LHCN-M2 (cell line): ENCODE measurements at places on chromosomes 3 and 15. TPM values are rescaled to one million over a fixed set of nuclear protein-coding genes. Genes with fewer than 3 reads are reported as not detected.

- peak; percentile 77 for DNase-seq
Measured at GRCh38 chr3:23455084-23455483, 252.0 kb downstream of the UBE2E2 start.

GRCh38 chr15:78247911-78248310, 13.5 kb upstream of the ACSBG1 start:
- peak; percentile 21 for DNase-seq

GRCh38 chr3:195048059-195048905, 222.7 kb downstream of the XXYLT1 start:
- DNase-seq: no peak

Gene CCR8
- not detected in 2 replicates for total RNA-seq

Gene GOLGA8N
- total RNA-seq: 2.6 and 2.8 TPM in 2 replicates

- DNase-seq: no peak
Measured at GRCh38 chr3:126888186-126888760, 94.6 kb upstream of the PLXNA1 start.

Gene SLC22A13
- total RNA-seq: 0.29 and 1.2 TPM in 2 replicates

GRCh38 chr15:92625251-92625980, 30.2 kb downstream of the FAM174B start:
- peak; percentile 94 for DNase-seq

- no peak for DNase-seq
Measured at GRCh38 chr15:100020189-100020588, 287.0 kb upstream of the LYSMD4 start.

DNA sequence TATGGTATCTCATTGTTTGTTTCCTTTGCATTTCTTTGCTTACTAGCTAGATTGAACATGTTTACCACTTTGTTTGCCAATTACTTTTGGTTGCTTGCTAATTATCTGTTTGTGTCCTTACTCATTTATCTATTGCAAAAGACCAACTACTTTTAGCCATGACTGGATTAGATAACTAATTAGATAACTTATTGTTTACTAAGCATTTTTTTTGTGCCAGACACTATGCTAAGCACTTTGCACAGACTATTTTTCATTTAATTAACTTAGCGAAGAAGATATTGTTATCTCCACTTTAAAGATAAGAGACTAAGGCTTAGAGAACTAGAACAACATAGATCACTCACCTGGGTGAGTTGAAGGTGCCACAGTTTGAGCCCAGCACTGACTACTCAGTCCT, 16.9 kb upstream of the ZFAND6 start:
- DNase-seq: no peak

DNA sequence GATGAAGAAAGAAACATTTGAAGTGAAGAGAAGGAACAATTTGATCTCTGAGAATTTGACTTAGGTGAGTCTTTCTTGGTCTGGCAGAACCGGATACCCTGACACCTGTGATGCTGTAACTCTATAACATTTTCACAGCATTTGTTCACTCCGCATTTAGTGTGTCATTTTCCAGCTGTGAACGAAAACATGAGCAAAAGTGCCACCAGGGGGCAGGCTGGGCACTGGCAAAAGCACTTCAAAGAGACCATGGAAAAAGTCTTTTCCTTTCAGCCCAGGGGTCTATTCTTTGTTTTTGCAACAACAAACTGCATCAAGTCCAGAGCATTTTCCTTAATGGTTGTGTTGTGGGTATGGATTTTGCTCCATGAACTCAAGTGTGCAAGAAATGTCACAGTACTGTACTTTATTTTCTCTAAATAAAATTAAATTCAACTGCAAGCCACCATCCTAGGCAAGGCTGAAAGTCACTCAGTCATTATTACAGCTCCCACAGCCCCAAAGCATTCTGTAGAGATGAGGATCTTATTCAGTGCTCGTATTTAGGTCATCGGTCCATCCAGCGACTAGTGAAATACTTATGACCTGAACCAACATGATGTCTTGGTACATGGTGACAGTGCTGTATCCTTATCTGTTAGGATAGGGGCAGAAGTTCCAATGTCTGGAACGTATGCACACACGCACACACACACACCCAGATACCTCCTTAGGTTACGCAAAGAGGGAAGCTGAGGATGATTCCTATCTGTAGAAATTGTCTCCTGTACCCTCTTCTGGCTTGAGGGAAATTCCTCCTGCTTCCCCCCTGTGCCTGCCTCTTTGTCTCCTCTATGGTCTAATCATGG, 125.5 kb downstream of the GADL1 start:
- DNase-seq: peak; percentile 66

GRCh38 chr15:82792068-82792467, 13.8 kb downstream of the FSD2 start:
- no peak for DNase-seq

DNA sequence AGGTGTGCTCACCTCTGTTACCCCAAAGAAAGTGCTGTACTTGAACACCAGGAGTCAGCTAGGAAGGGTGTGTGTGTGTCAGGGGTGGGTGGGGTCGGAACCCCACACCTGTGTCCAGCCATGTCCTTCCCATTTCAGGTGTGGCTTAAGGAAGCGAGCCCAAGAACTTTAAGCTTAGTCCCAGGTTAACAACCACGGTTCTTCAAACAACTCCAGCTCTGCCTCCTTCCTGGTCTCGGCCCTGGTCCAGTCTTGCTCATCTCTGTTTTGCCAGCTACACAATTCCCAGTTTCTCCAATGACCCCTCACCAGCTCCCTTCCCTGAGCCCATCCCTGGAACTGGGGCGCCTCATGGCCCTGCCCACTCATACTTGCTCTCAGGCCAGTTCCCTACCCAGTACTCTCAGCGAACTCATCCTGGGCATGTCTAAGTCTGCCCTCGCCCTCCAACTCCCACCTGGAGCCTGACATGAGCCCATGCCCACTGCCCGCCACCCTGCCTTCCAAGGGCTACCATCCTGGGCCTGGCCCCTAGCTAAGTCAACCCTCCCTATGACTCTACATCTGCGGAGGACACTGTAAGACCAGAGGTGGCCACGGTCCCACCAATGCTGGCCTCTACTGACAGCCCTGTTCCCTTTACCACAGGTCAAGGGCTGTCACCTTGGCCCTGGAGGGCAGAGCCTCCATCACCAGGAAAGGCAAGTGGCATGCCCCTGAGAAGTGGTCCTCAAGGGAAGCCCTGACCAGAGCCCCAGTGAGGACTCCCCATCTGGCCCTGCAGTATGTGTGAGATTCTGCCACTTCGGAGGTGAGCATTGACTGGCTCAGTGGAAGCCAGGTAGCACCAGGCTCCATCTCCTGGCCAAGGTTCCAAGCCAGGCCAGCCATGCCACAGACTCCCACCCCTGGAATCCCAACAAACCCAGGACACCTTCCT, 9.2 kb downstream of the POC1A start:
- no peak for DNase-seq

GRCh38 chr15:77027697-77028450, 32.9 kb downstream of the PSTPIP1 start:
- no peak for DNase-seq

Gene AGTR1
- 5.1 and 6.4 TPM in 2 replicates for total RNA-seq

DNA sequence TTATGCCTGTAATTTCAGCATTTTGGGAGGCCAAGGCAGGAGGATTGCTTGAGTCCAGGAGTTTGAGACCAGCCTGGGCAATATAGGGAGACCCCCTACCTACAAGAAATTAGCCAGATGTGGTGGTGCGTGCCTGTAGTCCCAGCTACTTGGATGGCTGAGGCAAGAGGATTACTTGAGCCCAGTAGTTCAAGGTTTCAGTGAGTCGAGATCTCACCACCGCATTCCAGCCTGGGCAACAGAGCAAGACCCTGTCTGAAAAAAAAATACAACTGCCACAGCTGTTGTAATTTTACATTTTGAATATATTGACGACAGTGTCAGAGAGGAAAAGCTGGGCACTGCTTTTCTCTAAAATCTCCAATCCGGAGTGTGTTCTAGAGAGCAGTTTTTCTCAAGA, 21.2 kb downstream of the TATDN2 start:
- DNase-seq: no peak

DNA sequence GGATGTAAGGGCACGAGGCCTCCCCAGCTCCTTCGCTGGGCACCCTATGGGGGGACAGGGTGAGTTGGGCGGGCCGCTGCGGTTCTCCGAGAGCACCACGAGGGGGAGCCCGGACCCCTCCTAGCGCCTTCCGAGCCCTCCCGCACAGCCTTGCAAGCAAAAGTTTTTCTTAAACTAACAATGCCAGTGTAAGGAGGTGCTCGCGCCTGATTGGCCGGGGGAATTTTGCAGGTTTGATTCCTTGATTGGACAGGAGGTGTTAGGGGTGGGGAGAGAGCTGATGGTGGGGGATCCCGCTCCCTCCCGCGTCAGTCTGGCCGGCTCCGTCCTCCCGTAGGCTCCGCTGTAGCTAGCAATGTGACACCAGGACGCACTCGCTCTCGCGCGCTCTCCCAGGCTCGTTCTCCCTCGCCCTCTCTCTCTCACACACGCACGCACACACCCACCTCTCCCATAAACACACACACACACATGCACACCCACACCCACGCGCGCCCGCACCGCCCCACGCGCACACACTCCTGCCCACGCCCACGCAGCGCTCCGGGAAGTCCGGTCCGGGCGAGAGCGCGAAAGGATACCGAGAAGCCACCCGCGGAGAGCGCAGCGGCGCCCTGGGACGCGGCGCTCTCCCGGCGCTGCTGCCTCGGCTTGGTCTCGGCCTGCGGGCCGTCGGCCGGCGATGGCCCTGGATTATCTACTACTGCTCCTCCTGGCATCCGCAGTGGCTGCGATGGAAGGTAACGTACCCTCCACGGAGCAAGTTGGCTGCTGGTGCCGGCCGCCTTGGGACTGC, at the start of gene EPHB1:
EPHB1 (plus strand) TSS at position 311 of the 796 bp plus-strand sequence.
- peak; percentile 83 for DNase-seq

DNA sequence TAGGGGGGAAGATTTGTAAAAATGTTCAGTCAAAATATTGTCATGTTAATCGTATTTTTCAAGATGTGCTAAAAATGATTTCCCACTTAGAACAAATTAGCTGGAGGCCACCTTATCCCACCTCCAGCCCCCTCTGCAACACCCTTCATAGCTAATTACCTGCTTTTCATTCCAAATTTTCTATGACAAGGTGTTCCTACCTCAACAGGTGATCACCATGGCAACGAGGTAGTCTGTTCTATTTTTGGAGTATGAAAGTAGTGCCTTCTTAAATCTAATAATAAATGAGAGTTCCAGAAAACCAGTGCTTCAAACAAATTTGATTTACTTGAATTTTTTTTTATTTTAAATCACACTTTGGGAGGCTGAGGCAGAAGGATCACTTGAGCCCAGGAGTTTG, 149.8 kb downstream of the FNDC3B start:
- DNase-seq: no peak

DNA sequence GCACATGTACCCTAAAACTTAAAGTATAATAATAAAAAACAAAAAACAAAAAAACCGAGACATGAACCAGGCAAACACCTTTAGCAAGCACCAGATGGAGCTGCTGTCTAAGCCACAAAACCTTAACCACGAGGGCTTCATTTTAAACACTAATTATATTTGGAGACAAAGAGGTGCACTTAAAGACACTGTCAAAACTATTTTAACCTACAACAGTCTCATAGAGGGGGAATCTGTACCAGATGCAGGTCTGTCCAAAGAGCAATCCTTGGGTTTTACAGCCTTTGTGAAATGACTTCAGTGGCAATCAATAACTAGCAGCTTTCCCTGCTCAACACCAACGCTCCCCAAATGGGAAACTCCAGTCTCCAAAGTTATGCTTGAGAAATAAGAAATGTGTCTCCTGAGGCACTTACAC, 115.7 kb upstream of the TSPAN3 start:
- DNase-seq: peak; percentile 31

DNA sequence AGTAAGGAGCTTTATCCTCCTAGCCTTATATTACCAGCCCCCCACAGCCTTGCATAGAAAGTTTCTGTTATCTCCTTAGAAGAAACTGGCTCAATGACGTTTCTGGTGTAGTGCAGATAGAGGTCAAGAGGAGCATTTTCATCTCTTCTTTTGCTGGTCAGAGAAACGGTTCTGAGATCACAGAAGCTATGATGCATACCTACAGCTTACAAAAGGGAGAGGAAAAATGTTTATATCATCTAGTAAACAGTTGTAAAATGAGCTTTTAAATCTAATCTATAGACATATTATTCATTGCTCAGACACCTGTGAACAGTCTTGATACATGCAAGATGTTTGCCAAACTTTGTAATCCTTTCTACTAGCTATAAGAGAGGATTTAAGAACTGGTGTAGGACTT, 68.0 kb downstream of the GMPS start:
- DNase-seq: no peak

Gene RASL12
- not detected in 2 replicates for total RNA-seq

GRCh38 chr3:58151637-58152036, 59.1 kb downstream of the DNASE1L3 start:
- DNase-seq: no peak

DNA sequence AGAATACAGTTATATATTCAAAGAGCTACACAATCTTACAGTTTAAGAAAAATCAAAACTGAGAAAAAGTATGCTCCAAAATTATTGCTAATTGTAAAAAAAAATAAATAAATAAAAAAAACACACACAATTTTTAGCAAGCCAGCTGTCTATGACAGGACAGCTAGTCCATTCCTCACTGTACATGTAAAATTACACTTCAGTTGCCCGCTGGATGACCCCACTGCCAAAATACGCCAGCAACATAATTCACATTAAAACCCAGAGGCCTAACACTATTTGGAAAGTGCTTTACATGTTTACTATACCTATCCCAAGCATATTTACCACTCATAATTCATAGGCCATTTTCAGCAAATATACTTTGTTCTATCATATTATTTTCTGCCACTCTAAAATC, 5.8 kb downstream of the MYO9A start:
- DNase-seq: peak; percentile 53

DNA sequence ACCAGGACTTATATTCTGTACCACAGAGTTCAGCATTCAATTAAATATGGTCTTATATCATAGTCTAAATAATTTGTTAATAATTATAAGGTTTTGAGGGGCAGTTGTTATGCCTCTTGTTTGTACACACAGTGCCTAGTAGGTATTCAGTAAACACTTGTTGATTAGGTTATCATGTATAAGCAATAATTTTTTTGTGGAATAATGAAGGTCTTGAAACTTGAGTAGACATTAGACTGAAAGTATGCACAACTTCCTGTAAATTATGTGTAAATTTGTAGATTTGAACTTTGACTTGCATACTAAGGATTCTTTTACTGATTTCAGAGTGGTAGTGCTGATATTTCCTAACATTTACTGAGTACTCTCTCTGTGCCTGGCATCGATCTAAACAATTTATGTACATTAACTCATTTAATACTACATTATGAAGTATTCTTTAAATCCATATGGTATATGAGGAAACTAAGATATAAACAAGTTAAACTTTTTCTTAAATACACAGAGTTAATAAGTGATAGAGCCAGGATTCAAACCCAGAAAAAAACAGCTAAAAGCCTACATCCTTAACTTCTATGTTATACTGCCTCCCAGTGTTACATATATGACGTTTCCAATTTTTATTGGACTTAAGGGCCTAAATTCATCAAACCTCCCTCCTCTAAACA, 65.1 kb downstream of the GLCE start:
- DNase-seq: peak; percentile 39

DNA sequence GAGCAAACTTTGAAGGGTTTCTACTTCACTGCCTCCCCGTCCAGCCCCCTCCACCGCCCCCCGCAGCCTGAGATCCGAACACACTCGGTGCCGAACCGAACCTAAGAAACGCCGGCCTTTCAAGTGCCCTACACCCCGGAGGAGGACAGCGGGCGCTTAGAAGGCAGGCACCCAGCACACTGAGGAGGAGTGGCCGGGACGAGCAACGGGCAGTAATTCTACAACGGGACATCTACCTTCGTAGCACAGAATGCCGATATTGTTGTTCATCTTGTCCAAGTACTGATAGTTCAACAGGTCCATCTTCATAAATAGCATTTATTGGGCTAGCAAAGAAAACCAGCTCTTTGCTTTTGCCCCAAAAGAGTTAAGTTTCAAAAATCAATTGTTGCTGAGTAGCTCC, 513 bp downstream of the VGLL4 start:
- peak; percentile 55 for DNase-seq

Gene ARL6
- total RNA-seq: 10.5 and 13.5 TPM in 2 replicates
